Renal cortical epithelial cell (primary cell): ENCODE measurements at places on chromosomes 4 and X. TPM values are rescaled to one million over a fixed set of nuclear protein-coding genes. Genes with fewer than 3 reads are reported as not detected.

Gene CLTRN
- total RNA-seq = 2.8 and 3.0 TPM in 2 replicates

Gene SCML2
- total RNA-seq = 0.52 and 0.55 TPM in 2 replicates

GRCh38 chr4:26106776-26107175 lies 192.8 kb downstream of the SMIM20 start:
- DNase-seq = no peak

DNA sequence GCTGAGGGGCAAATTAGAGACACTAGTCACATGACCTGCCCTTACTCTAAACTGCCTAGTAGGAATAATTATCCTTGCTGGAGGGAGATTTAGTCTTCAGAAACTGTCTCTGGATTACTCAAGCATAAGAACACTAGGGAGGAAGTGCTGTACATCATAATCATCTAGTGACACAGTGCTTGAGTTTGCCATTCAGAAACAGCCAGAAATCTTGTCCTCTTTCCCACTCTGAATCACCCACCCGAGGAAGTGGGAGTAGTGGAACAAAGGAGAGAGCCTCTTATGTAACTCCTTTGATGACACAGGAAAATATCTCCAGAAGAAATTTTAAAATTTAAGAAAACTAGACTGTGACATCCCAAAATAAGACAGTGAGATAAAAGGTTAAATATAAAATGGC lies 69.3 kb upstream of the PCDH19 start:
- no peak for DNase-seq
